Activated CD4-positive, alpha-beta T cell treated with anti-CD3 and anti-CD28 coated beads for 48 hours (primary cell): ENCODE measurements at places on chromosomes 7 and 10.

DNA sequence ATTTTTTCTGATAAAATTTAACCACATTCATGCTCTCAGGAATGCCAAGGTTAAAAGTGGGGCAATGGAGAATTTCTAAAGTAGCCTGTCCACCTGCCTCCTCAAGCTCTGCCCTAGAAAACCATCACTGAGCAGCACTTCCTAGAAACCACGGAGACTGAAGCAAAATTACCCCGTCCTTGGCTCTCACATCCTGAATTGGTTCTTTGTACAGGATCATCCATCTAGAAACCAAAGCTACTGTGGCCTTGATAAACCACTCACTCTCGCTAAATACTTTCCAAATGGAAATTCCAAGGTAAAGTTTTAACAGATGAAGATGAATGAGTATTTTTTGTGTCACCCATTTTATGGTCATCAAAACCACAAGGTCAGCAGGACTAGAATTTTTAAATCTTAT is 96.6 kb downstream of the AVL9 start:
- DNase-seq: no peak

GRCh38 chr7:12152196-12152918 is 58.7 kb upstream of the TMEM106B start:
- no peak for DNase-seq

- DNase-seq: no peak
Observed at GRCh38 chr7:131586259-131586658, 29.8 kb upstream of the PODXL start.

DNA sequence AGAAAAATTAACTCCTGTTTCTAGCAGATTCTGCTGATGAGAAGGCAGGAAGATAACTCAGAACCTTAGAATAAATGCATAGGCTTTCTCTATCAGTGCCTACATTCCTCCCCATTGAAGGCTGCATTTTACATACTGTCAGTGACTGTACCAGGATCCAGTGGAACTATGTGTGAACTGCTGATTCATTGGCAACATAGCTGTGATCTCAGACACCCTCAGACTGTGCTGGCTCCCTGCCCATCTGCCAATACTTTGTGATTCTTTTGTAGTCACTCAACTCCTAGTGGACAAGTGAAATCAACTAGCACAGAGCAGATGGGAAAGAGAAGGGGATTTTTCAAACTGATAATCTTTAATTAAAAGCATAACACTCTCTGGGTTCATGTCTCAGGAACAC is 375.8 kb downstream of the MDFIC start:
- DNase-seq: no peak

DNA sequence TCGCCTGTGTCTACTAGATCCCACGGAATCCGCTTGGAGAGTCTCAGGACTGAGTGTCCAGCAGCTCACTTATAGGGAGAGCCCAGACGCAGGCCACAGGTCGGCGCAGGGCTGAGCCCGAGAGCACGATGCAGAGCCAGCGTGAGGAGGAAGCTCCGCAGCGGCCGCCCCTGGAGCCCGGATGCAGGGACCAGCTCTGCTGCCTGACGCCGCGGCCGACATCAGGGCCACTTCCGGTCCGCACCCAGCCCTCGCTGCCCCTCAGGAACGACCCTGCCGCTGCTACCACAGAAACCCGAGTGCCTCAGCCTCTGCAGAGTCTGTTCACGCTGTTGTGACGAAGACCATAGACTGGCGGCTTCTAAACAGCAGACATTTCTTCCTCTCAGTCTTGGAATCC is 275.8 kb upstream of the PPP2R2D start:
- no peak for DNase-seq

DNA sequence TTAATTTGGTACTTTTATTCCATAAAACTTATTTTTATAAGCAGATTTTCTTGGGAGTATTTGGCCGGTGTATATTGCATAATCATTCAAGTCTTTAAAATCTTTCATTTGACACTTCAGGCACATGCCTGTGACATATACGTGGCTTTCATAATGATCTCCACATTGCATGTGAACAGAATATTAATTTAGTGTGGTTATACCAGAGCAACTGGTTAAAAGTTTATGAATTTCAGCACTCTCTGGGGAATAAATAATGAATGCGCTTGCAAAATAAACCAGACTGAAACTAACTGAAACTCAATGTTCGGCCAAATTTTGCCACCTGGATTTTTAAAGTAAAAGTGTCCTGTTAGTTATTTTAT is 242.3 kb downstream of the GLI3 start:
- DNase-seq: no peak

- peak; percentile 31 for DNase-seq
Observed at GRCh38 chr7:55516409-55516808, 55.9 kb downstream of the VOPP1 start.

DNA sequence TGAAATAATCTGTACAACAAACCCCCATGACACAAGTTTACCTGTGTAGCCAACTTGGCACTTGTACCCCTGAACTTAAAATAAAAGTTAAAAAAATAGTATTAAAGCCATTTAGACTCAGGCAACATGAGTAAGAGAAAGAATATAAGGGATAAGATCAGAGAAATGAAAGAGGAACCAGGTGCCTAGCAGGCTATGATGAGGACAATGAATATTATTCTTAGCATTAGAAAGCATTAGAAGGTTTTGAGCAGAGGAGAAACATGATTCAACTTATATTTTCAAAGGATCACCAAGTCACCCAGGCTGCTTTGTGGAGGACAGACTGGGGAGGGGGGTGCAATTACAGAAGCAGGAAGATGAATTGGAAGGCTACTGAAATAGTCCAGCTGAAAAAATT is 48.1 kb upstream of the TES start:
- no peak for DNase-seq

DNA sequence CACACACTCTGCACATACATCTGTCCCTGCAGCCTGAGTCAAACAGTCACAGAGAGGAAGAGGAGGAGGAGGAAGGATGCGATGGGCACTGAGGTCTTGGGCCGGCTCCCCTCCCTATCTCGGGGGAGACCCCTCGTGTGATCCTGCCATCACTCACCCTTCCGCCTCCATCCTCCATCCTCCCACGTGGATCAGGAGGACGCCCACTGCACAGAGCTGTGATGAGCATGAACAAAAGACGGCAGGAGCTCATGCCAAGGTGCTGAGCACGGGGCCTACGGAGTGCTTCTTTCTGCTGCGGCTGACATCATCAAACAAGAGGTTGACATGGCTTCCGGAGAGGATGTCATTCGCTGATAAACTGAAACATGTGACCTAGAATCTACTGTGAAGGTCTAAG is 68.0 kb downstream of the DIP2C start:
- no peak for DNase-seq

GRCh38 chr10:12958546-12959110 is 42.9 kb downstream of the CCDC3 start:
- DNase-seq: no peak

DNA sequence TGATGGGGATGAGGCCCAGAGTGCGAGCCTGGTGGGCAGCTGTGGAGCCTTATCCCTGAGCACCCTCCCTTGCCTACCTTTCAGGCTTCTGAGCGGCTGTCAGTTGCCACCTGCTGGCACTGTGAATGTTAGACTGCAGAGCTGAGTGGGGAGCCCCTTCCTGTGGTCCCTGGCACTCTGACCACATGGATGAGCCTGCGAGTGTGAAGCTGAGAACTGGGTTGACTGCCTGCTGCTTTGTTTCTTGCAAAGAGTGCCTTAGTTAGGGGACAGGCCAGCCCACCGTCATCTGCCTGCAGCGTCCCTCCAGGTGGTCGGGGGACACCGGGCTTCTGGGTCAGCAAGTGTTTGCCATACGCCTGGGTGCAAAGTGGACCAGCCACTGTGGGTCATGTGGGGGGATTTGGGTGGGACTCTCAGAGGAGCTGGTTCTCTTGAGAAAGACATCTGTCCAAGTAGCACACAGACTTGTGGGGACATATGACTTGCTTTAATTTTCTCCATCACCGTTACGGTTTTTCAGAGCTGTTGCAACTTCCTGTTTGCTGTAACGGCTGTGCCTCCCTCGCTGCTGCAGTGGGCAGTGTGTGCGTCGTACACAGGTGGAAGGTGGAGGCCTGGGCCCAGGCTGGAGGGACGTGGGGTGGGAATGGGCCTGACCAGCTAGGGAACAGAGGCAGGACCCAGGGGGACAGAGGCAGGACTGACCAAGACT is 13.7 kb downstream of the INPP5A start:
- DNase-seq: peak; percentile 52

DNA sequence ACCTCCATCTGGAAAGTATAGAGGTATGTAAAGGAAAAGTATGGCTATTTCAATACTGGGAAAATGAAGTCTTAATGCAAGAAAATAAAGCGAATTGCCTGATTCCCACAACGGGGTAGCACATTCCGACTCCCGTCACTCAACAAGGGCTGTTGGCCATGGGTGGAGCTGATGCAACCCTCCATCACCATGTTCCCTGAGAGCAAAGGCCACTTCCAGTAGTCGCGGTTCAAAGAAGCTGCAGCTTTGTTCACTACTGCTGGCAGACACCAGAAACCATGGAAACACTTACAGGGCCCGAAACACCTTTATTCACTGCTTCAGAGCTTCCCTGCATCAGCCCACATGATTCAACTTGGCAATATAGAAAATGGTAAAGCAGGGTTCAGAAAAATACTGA is 44.0 kb downstream of the TMEM26 start:
- DNase-seq: no peak

GRCh38 chr7:143280160-143280559 is 4.6 kb upstream of the TMEM139 start:
- no peak for DNase-seq

DNA sequence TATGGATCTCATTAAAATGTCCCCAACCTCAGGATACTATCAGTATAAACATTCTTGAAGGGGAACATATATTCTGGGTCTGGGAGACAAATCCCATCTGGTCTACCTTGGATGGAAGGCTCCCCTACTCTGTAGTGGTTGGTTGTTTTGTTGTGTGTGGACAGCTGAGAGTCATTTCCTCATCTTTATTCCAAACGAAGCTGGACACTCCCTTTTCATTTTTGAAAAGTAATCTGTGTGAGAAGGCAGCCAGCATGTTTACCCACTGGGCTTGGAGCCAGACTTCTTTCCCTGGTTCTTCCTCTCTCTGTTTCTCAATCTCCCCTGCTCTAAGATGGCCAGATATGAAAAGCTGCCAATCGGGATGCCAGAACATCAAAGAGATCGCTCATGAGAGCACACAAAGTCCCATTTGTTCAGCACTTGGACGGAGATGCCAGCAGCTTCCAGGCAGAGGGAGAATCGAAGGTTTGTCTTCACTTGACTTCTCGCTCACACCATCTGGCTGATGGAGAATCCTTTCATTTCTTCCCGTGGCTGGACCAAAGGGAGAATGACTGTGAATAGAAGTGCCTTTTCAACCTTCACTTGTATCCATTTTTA is 108.1 kb upstream of the AGR3 start:
- DNase-seq: no peak

- DNase-seq: no peak
Observed at GRCh38 chr10:30828680-30829079, 199.1 kb upstream of the LYZL2 start.

DNA sequence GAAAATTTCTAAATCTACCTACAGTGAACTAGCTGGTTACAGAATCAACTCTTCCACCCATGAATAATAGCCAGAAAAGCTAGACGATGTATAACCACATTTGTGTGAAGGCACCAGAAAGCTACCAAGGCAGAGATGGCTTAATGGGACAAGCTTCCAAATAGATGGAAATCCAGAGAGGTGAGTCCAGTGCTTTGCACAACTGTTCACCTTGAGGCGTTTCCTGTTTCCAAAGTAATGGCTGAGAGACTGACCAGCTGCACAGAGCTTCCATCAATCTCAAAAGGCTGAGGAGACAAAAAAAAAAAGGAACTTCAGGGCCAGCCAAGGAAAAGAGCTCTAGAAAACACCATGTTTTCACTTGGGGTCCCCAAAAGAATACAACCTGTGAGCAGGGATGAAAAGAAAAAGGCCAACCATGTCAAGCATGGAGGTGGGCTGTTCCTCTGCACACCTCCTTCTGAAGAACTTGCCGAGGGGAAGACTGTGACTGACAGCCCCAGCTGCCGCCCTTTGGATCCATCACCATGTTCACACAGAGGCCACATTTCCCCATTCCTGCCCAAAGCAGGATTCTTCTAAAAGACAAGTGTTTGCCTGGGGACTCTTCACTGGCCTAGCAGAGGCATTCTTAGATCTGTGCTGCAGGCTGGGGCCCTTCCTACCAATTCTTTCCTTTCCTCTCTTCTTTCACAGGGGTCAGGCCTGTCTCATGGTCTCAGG is 72.9 kb downstream of the ARHGAP21 start:
- DNase-seq: no peak

DNA sequence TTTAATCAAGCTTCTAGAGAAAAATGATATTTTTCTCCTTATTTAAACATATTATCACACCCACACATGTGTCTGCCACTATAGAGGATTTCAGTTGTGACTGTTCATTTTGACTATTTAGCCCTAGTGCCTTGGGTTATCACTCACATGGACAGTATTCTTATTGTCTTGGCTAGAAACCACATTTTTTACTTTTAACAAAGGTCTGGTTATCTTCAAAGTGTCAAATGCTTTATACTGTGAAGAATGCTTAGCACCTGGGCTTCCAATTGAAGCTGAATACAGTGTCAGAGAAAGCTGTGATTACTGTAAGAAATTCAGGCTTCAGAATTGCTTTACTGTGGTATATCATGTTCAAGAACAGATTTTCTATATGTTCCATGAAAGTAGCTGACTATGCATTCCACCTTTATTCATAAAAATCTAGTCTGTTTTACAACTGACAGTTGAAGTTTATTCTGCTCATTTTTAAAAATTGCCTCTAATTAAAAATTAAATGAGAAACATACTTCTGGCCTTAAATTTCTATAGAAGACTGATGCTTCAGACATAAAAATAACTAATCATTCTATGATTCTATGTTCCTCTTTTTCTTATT is 278.6 kb downstream of the SEMA3D start:
- DNase-seq: no peak

GRCh38 chr10:80502621-80503583 is 34.8 kb upstream of the SH2D4B start:
- no peak for DNase-seq

DNA sequence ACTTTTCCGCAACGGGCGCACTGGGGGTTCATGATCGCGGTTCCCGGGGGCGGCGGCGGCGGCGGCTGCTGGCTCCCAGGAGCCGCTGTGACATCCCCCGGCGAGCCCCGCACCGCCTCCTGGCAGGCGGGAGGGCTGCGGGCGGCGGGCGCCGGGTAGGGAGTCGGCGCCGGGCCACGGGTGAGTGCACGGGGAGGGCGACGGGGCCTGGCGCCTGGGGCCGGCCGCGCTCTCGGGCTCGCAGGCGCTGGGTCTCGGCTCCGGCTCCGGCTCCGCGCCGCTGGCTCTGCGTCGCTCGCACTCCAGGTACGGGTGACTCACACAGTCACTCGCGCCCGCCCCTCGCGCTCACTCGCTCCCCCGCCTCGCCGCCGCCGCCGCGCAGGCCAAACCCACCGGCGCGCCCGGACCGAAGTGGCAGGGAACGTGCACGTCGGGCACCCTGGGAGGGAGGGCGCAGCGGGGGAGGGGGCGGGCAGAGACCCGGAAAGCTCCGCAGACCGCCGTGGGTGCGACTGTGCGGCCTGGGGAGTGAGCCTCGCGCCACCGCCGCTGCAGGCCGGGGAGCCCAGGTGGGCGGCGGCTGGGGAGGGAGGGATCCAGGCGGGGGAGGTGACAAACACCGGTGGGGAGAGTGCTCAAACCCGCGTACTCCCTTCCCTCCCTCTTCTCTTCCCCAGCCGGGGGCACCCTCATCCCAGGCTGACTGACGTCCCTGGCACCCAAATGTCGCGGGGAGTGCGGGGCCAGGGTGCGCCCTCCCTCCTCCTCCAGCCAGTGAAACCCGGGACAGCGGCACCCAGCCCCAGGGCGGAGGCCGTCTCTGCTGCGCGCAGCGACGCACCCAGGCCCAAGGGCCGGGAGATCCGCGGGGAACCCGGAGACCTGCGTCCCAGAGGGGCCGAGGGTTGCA is 276.9 kb upstream of the NEBL start:
- peak; percentile 67 for DNase-seq
